RCC 7860 (cell line): ENCODE measurements at places on chromosomes 1 and 21.

DNA sequence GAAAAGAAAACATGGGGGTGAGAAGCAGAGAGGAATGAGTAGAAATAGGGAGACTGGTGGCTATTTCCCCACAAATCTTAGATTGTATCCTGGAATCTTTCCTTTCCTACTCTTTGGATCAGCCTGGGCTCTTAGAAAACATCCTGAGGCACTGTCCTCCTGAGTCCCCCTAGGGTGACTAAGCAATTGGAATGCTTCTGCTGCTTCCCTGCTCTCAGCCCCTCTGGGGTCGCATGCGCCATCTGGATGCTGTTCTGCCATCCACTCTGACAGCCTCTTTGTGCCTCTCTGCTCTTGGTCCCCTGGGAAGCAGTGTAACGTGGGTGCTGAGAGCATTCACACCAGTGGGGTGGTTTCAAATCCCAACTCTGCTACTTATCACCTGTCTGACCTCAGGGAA lies 443.0 kb downstream of the SIPA1L2 start:
- no peak for DNase-seq

DNA sequence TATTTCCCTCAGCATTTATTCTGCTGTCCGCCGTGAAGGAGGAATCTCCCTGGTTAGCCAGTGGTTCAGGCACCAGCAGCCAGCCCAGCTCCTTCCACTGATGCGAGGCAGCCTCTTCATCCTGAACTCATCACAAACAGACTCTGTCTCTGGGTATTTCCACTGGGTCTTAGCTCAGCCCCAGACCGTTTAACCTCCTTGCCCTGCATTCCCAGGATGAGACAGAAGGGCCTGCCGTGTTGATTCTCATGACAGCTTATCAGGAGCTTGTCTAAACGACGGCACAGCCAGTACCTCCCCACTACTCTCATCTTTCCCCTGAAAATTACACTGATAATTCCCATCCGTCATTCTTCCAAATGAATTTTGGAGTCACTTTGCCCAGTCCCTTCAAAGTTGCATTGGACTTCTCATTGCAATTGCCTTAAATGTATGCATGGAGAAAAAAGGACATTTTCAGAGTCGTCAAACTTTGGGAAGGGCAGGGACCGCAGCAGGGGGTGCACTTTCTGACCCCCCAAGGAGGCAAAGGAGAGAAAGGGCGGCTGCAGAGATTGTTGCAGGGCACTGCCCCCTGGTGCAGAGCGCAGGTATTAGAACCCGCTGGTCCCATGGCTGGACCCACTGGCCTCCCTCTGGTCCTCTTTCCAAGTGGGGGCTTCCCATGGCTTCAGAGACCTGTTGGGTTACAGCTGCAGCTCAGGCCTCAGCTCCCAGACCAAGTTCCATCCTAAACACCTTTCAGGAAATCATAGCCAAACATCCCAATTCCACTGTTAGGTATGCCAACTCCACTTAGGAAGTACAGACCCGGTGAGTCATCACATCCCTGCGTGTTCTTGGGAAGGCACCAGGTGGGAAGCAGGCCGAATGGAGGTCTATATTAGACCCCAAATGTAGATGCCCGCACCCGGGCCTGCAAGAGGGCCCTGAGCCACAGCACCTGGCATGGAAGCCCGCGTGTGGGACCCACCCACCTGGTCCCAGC lies 3.7 kb upstream of the MEGF6 start:
- DNase-seq: no peak

GRCh38 chr21:43916691-43917514 lies 51.9 kb downstream of the AGPAT3 start:
- DNase-seq: no peak

DNA sequence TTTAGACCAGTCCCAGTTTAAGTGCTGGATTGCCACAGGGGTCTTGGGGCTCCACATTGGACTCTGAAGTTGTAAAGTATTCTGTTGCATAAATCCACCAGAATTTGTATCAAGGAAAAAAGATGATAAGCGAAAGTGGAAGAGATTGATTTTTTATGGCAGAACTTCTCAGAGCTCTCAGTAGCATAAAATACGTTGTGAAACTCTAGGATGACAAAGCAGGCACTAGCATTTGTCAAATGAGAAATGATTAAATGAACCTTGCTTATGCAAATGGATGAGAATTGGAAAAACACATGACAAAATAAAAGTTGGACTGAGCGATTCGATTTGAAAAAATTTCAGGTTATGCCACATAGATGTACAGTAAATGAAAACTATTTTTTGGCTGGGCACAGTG lies 253.8 kb upstream of the RAB4A start:
- DNase-seq: no peak

GRCh38 chr1:11352816-11353799 lies 80.1 kb downstream of the UBIAD1 start:
- no peak for DNase-seq

- no peak for DNase-seq
These were observed 5.2 kb downstream of the ALG14 start for GRCh38 chr1:95067568-95067967.

- DNase-seq: peak; percentile 41
These were observed 623.2 kb downstream of the LMO4 start for GRCh38 chr1:87951852-87952251.

DNA sequence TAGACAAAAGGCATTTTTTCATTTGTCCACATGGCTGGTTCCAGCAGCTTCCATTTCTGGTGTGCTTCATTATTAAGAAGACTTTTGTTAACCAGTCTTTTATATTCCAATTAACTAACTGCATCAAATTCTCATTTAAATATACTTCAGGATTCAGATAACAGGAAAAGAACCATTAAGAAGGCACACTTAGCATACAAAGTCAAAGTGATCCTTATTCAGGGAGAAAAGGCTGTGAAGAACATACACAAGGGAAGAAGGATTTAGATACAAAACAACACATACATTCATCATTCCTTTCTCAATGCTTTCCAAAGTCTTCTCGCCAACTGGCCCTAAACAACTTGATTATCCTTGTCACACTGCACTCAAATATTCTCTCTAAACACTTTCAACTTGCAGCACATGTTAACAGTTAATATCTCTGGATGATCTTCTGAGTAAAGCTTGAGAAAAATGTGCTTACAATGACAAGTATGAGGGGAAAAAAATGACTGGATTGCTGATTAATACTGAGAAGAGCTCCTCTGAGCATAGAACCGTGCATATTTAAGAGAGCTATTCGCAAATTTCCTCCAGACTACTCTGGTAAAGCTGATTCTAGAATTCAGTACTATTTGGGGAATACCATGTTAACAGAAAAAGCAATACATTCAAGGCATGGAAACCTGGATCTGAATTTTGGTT lies 225.2 kb upstream of the TNR start:
- no peak for DNase-seq

DNA sequence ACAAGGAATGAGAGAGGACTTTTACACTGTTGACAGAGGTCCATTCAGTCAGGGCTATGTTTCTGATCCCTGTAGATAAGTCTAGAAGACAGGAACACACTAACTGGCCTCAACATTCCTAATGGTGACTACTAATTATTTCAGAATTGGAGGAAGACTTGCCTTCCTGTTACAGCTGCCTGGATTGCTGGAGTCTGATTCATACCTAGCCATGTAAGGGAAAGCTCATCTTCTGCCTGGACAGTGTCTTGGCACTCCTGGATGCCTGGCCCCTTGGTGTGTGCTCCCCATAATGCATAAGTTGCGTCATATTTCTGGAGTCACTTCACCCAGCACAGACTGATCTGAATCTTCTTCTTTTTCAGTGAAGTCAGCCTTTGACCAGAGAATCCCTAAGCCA lies 326.0 kb upstream of the RUNX1 start:
- peak; percentile 74 for DNase-seq

GRCh38 chr21:45611939-45612664 lies 31.4 kb upstream of the PCBP3 start:
- DNase-seq: no peak

- peak; percentile 48 for DNase-seq
These were observed 1.2 kb downstream of the HDGF start for GRCh38 chr1:156750191-156750672.

- DNase-seq: no peak
These were observed 9.2 kb downstream of the THBS3 start for GRCh38 chr1:155198547-155198906.

- DNase-seq: no peak
These were observed 113.1 kb downstream of the KCNN3 start for GRCh38 chr1:154756793-154757548.

GRCh38 chr1:75615613-75616435 lies 4.9 kb upstream of the SLC44A5 start:
- no peak for DNase-seq

DNA sequence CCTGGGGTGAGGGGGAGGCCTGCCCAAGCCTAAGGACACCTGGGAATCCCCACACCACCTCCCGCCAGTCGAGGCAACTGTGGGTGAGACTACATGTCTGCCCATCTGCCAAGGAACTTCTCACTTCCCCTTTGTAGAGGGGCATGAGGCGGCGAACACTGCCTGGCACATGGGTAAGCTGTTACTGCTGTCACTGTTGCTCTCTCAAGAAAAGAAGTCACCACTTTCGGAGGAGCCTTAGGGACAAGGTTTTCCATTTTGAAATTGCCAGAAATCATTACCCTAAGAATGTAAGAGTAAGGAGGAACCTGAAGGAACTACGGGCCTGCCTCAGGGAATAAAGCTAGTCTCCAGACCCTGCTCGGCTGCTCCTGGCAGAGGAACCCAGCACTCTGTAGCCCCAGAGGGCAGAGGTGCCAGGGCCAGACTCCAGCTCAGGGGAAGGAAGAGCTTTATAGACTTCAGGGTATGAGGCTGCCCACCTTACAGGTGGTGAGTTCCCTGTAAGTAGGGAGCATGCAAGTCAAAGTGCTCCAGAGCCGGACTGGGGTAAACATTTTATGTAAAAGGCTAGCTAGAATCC lies 23.3 kb downstream of the SLC2A1 start:
- no peak for DNase-seq

DNA sequence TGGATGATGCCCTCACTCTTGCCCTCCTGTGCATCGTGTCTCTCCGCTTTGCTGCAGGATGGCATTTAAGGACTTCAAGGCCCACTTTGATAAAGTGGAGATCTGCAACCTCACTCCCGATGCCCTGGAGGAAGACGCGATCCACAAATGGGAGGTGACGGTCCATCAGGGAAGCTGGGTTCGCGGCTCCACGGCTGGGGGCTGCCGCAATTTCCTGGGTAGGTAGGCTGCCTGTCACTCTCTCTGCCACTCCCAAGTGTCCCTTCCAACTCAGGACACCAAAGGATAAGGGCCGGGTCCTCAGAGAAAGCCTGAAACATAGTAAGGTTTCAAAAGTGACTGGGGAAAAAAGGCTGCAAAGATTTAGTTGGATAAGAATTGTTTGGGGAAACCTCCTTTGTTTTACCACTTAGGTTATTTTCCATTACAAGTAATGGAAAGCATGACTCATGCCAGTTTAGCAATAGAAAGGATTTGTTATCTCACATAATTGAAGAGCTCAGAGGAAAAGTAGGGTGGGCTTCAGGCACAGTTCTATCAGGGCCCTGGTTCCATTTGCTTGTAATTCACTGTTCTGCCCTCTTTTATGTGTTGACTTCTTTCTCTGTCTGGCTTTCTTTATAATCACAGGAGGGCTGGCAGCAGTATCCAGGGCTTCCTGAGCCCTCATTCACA lies 31.9 kb downstream of the CAPN9 start:
- no peak for DNase-seq

DNA sequence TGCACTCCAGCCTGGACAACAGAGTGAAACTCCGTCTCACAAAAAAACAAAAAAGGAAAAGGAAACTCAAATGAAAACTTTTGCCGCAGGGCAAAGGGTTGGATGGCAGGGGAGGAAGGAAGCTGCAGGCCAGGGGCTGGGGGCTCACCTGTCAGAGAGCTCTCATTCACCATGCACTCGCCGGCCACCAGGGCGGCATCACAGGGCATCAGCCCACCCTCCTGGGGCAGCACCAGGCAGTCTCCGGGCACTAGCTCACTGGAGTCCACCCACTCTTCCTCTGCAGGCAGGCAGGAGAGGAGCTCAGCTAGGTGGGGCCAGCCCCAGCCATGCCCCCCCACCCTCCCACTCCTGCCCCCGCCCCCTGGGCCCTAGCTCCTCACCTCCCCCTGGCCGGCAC lies 11.9 kb downstream of the ATP13A2 start:
- no peak for DNase-seq

DNA sequence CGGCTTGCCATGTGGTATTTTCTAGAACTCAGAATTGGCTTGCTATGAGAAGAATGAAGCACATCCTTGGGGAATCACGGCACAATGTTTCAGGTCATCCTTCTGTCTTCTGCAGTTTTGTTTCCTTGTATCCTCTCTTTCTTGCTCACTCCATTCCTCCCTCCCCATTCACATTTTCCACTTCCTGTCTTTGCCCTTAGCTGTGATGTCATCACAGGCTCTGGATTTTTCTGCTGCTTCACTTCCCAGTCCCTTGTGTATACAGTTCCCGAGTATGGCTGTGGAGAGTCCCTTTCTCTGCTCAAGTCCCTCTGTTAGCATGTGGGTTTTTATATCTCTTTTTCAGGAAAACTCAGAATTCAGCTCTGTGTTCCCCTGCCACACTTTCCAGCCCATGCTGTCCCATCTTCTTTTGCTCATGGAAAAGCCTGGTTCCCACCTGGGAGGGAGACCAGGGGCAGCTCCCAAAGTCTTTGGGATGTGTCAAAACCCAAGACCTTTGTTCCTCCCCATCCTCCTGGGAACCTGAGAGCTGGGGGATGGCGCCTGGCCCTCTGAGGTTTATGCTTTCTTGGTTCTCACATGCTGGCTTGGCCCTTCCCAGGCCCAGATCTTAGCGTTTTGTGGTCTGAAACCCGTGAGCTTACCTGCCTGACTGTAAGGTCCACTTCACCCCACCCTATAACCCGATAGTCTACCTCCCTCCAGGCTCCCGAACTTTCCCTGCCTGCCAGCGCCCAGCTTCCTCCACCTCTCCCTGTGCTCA lies 4.8 kb upstream of the RGS16 start:
- peak; percentile 6 for DNase-seq

- DNase-seq: no peak
These were observed 217.1 kb downstream of the ZP4 start for GRCh38 chr1:237673631-237674030.

- DNase-seq: no peak
These were observed 1582.2 kb downstream of the MRPL39 start for GRCh38 chr21:24025101-24025500.

- no peak for DNase-seq
These were observed at the start of gene TTC22 for GRCh38 chr1:54800899-54801759. Gene TTC22 (minus strand): TSS chr1:54801323. CDS start chr1:54801163, 160 bp downstream.

- DNase-seq: peak; percentile 53
These were observed 622.4 kb upstream of the PKN2 start for GRCh38 chr1:88061492-88062177.

GRCh38 chr1:3858231-3858981 lies 1.1 kb downstream of the DFFB start:
- DNase-seq: no peak

GRCh38 chr1:10672343-10673050 lies 123.9 kb downstream of the CASZ1 start:
- no peak for DNase-seq
